NCI-H2107 (cell line): ENCODE measurements at places on chromosomes 6 and 20.

DNA sequence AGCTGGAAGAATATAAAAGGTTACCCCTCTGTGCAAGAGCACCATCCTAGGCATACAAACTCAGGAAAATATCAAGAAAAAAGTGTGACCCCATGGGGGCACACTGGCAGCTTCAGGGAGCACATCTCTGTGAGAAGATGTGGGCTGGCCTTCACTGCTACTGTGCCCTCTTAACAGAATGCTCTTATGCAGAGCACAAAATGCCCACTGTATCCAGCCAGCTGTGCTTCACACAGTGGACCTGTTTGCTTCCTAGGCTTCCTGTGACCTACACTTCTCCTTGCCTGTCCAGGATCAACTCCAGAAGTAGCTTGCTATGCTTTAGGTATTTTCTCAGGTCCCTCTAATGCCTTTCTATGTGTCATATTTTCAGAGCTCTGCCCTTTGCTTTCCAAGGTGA, 380.2 kb upstream of the MMS22L start:
- no peak for DNase-seq

DNA sequence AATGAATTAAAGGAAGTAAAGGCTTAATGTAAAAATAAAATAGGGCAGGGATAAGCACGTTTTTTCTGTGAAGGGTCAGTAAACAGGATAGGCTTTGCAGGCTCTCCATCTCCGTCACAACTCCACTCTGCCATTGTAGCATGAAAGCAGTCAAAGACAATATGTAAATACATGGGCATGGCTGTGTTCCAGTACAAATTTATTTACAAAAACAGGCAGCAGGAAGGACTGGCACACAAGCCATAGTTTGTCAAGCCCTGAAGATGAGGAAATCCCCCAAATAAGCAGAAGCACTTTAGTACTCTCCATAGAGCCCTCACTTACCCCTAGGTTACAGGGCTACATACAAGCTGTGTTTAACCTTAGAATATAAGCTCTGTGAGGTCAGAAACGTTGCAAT, 8.9 kb upstream of the FBXO9 start:
- no peak for DNase-seq

GRCh38 chr6:75557068-75557467, 44.6 kb upstream of the SENP6 start:
- DNase-seq: no peak

DNA sequence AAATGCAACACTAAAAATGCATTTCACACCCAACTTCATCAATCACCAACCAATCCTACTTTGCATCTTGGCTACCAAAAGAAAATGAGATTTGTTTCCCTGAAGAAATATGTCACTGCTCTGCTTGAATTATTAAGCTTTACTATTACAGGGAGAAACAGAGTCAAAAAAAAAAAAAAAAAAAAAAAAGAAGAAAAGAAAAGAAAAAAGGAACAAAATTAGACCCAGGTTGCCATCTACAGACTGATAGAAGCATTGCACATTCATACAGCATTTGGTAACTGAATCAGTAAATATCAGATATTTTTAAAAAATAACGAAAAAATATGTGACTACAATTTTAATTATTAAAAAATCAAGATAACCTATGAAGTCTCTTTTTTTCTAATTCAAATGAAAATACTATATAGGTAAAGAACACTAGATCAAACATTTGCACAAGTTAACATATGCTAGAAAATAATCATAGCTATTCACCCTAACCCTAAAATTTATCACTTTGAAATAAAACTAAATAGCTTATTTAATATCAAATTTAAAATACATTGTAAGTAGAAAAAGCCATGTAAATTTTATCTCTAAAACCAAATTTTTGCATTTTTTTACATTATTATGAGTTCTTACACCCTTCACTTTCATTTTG, 83.3 kb downstream of the DCDC2 start:
- no peak for DNase-seq

GRCh38 chr6:110363748-110364147, 5.6 kb upstream of the METTL24 start:
- DNase-seq: no peak

GRCh38 chr20:7371518-7372163, 568.6 kb downstream of the HAO1 start:
- DNase-seq: no peak

DNA sequence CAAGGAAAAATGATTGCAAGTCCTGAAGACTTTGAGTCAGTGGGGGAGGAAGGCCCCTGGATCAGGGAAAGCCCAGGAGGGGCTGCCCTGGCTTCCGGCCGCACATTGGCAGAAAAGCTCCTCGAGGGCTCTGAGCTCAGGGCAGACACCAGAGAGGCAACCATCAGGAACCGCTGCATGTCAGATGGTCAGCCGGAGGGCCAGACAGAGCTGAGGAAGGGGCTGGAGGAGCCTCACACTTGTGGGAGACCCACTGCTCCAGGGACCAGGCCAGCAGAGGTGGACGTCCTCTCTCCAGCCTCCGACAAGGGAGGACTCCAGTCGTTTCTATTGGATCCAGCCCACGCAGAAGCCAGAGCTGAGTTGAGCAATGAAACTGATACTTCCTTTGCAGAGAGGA, 30.2 kb upstream of the AAR2 start:
- no peak for DNase-seq

GRCh38 chr6:14287707-14288106, 170.1 kb downstream of the CD83 start:
- no peak for DNase-seq

DNA sequence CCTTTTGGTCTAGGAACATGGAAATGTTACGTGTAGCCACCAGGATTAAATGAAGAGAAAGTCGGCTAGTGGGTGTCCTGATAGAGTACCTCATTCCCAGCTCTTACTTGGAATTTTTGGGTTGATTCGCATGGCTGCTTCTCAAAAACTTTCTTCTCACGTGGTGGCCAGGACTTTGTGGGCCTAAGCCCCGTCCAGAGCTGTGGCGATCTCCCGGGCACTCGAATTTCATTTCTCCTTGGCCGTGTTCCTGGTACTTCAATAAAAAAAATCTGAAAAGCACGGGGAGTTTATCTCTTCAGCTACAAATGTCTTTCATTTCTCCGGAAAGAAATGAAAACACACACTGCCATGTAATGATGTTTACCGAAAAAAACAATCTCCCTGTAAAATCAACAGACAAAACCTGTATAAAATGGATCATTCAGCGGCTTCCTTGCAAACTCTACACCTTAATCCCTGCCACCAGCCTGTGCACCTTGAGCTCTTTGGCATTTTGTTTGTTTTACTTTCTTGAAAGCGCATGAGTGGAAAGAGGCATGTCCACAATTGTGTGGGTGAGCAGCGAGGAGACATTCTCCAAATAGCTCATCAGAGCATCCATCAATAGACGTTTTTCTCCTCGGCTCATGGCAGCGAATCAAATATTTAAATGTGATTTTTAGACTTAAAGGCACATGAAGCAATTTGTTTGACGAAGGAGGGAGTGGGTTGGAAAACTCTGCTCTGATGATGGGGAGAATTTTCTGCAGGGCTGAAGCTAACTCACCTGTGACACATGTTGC, 173.1 kb downstream of the TFAP2C start:
- DNase-seq: no peak

- DNase-seq: no peak
Observed at GRCh38 chr6:157230910-157231309, 92.4 kb downstream of the TMEM242 start.

- DNase-seq: no peak
Observed at GRCh38 chr6:111943726-111944125, 70.5 kb upstream of the FYN start.

- no peak for DNase-seq
Observed at GRCh38 chr6:24458134-24458533, 31.2 kb downstream of the GPLD1 start.

- no peak for DNase-seq
Observed at GRCh38 chr20:48321271-48321670, 506.5 kb downstream of the PREX1 start.

- no peak for DNase-seq
Observed at GRCh38 chr6:149723771-149724417, 6.0 kb upstream of the LATS1 start.

DNA sequence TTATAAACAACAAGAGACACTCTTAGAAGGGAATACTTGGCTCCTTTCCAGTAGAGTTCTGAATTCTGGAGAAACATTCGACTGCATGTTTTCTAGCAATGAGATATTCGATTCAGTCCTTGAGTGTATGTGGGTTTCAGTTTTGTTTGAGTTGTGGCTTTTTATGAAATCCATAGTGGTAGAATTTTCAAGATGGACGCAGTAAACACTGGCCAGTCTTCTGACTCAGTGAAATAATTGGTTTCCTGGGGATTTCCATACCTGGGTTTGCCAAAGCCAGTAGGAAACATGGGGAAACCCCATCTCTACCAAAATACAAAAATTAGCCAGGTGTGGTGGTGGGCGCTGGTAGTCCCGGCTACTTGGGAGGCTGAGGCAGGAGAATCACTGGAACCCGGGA, 273.5 kb upstream of the PLCB4 start:
- DNase-seq: no peak

DNA sequence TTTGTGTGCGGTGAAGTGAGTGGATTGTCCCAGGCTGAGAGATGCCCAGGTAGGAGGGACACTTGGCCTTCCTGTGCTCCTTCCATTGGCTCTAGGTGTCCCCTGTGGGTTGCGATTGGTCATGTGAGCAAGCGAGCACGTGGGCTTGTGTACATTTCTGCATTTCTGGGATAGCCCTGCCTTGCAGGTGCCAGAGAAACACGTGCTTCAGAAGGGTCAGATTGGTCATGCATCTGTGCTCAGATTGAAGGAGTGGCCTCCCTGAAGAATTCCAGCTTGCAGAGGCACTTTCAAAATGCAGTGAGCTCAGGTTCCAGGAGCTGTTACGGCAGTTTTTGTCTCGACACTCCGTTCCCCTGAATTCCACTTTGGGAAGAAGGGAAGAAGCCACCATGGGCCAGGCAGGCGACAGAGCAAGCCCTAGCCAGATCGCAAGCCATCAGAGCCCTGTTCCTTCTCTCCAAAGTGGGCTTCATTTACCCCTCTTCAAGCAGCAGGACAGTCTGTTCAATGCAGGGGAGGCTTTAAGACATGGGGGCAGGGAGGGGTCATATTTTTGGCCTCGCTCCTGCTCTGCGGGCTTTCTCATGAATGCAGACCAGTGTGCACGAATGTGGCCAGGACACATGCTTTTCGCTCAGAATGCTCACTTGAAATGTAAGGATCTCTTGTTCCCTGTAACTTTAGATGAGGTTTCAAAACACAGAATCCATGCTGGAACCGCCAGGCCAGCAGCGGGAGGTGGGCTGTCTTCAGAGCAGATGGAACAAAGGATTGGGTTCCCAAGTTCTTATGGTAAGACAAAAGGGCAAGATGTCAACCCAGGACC, 78.6 kb upstream of the AKAP12 start:
- DNase-seq: peak; percentile 67

GRCh38 chr6:36020154-36020553, 4.3 kb downstream of the SLC26A8 start:
- no peak for DNase-seq

- no peak for DNase-seq
Observed at GRCh38 chr6:41713159-41713649, 22.2 kb downstream of the TFEB start.

GRCh38 chr20:9838378-9839295, at the start of gene PAK5:
PAK5 (minus strand) TSS chr20:9839076; CDS start chr20:9644328, 194,748 bp downstream.
- peak; percentile 76 for DNase-seq

GRCh38 chr20:24164360-24164759, 175.8 kb upstream of the GGTLC1 start:
- no peak for DNase-seq

GRCh38 chr6:75376347-75377024, 91.9 kb upstream of the TMEM30A start:
- no peak for DNase-seq

GRCh38 chr20:1403624-1404023, 10.8 kb upstream of the FKBP1A start:
- DNase-seq: no peak

DNA sequence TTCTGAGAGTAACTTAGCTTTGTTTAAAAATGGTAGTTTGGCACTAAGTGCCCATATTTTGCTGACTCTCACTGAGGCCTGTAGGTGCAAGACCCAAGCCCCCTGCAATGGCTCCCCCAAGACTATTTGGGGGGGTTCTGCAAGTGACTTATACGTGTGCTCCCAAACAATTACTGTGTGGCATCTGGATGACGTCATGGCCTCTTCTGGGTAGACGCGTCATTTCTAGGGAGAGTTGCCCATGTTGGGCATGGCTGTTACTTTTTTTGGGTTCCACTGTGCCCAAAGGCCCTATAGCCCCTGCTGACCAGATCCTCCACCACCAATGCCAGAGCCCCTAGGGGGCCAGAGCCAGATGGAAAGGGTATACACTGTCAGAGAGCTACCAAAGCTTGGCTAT, 110.3 kb upstream of the MYLIP start:
- DNase-seq: no peak

- DNase-seq: no peak
Observed at GRCh38 chr6:43993881-43994523, 133.2 kb downstream of the MRPL14 start.

DNA sequence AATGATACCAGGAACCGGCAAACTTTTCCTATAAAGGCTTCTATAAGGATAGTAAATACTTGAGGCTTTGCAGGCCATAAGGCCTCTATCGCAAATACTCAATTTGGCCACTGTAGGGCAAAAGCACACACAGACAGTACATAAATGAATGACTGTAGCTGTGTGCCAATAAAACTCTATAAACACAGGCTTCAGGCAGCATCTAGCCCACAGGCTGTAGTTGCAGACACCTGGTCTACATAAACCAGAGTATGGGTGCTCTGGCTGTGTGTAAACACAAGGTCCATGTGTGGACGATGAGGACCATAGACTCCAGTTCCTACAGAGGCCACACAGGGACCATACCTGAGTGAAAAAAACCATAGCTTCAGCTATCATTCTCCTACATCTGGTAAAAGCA, 52.2 kb downstream of the ZMYND8 start:
- DNase-seq: no peak

DNA sequence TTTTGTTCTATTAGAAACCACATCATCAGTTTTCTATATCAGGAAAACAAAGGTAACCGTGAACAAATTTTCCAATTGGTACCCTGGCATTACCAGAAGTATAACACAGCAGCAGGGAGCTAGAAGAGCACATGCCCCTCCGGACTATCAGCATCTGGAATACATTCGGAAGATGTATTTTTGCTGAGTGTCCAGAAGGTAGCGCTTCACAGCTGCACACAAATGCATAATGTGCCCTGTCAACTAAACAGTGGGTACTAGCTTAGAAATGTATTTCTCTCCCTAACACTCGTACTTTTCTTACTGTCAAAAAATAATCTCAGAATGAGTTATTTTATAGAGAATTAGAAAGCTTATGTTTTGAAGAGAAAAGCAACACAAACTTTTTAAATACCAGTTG, 77.6 kb downstream of the HUS1B start:
- no peak for DNase-seq

GRCh38 chr6:98942263-98942803, 5.4 kb downstream of the FBXL4 start:
- DNase-seq: no peak

- no peak for DNase-seq
Observed at GRCh38 chr20:9877932-9878495, 39.1 kb upstream of the PAK5 start.
